ENCODE measurements at places on chromosomes 6 and 20. TPM values are rescaled to one million over a fixed set of nuclear protein-coding genes. Genes with fewer than 3 reads are reported as not detected.

TGM3 gene
- not detected for total RNA-seq

IP6K3 gene
- total RNA-seq: not detected

AIF1 gene
- not detected for total RNA-seq

ANKRD66 gene
- not detected for total RNA-seq

HDGFL1 gene
- total RNA-seq: not detected

LAMA5 gene
- 4.5 TPM for total RNA-seq

ZC2HC1B gene
- not detected for total RNA-seq

LCA5 gene
- 4.2 TPM for total RNA-seq

HLA-DOA gene
- not detected for total RNA-seq

SYNJ2 gene
- total RNA-seq: 28.6 TPM

C20orf202 gene
- total RNA-seq: not detected

ARHGAP40 gene
- not detected for total RNA-seq

TGIF2 gene
- total RNA-seq: 9.3 TPM

CEBPB gene
- 73.8 TPM for total RNA-seq

HSPA1L gene
- 1.3 TPM for total RNA-seq

MAFB gene
- 1.8 TPM for total RNA-seq

SLC2A10 gene
- 48.0 TPM for total RNA-seq
